ENCODE measurements at places on chromosomes 13 and 19.

- no peak for DNase-seq
Measured at GRCh38 chr13:98260357-98261164, 83.5 kb upstream of the RNF113B start.

- DNase-seq: no peak
Measured at GRCh38 chr13:48682436-48682835, 28.7 kb downstream of the CYSLTR2 start.

- no peak for DNase-seq
Measured at GRCh38 chr19:39825531-39826076, 8.4 kb downstream of the DYRK1B start.

- no peak for DNase-seq
Measured at GRCh38 chr19:23799321-23799720, 40.6 kb upstream of the ZNF681 start.
